SJSA1 (cell line): ENCODE measurements at places on chromosomes 7 and 10.

GRCh38 chr7:83546586-83546985 lies 102.4 kb downstream of the SEMA3E start:
- DNase-seq, result no peak

DNA sequence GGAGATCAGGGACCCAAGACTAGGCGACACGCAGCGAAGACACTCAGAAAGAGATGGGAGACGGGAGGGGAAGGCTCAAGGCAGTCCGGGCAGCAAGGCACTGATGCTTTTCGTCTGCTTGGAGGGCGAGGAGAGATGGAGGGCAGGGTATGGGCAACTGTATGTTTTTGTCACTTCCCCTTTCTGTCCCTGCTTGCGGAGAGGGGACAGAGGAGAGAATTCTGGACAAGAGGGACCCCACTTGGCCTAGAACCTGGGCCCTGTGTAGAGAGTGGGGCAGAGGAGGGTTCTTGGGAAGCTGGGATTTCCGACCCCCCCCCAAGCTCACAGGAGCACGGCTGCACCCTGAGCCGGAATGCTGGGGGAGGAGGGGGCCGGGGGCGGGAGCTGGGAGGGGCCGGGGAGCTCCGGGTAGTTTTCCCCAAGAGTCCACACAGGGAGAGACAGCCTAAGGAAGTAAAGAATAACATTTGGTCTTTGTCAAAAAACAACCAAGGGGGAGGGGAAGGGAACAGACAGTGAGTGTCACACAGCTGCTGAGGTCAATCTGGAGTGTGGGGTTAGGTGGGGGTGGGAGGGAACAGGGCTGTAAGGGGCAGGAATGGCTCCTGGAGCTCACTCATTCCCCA lies 1.8 kb downstream of the LRCH4 start:
- no peak for DNase-seq

GRCh38 chr7:27693794-27694193 lies 31.1 kb upstream of the HIBADH start:
- DNase-seq, result no peak

DNA sequence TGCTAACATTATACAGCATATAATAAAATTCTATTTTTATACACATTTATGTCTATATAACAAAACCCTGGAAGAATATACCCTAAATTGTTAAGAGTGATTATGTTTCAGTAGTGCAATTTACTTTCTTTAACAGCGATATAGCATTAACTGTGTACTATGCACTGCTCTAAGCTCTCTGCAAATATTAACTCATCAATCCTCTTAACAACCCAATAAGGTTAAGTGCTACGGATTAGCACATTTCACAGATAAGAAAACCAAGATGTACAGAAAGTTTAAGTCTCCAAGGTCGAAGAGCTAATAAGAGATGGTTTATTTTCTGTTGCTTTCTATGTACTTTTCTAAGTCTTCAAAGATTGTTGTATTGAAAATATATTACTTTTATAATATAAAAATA lies 95.8 kb downstream of the SEMA3C start:
- DNase-seq, result no peak

- DNase-seq, result peak; percentile 27
These were observed 87.3 kb downstream of the PPP1R3A start for GRCh38 chr7:113831556-113831955.

GRCh38 chr10:46226232-46226631 lies 60.6 kb upstream of the ANTXRL start:
- no peak for DNase-seq

DNA sequence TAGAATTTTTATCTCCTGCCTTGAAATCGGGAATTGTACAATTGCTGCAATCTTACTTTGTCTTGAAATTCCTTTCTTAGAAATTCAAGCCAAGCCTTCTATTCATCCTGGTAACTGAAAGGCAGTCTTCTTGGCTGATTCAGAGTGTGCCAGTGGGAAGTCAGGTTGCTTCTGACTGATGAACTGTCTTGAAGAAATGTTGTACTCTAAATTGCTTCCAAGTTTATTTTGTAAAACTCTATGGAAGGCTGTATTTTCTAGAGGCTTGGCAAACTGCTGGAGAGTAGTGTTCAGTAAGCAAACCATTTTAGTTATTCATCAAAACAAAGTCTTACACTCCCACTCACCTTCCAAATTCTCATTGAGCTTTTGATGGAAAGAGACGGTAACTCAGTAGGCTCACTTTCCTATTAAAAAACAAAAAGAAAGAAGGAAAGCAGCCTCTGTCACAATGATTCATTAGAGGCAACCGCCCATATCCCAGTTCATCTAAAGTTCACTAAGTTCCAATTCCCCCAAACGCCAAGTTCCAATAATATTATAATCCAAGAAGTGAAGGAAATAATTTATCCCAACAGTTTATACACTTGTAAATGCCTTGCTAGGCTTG lies 187.9 kb upstream of the MALRD1 start:
- no peak for DNase-seq

DNA sequence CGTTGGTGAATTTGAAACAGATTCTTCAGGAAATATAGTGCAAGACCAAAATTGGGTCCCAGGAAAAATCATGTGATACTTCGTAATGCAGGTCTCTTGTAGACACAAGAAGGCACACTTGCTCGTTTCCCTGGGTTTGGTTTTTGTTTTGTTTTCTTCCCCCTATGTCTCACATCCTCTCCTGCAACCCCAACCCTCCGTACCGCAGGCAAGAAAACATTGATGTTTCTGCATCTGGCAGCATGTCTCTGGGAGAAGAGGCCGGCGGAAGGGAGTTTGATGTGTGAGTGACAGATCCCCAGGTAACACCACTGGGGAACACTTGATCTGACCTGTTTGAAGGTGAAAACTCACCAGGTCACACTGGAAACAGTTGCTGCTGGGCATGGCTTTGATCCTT lies 718.5 kb downstream of the AUTS2 start:
- no peak for DNase-seq

DNA sequence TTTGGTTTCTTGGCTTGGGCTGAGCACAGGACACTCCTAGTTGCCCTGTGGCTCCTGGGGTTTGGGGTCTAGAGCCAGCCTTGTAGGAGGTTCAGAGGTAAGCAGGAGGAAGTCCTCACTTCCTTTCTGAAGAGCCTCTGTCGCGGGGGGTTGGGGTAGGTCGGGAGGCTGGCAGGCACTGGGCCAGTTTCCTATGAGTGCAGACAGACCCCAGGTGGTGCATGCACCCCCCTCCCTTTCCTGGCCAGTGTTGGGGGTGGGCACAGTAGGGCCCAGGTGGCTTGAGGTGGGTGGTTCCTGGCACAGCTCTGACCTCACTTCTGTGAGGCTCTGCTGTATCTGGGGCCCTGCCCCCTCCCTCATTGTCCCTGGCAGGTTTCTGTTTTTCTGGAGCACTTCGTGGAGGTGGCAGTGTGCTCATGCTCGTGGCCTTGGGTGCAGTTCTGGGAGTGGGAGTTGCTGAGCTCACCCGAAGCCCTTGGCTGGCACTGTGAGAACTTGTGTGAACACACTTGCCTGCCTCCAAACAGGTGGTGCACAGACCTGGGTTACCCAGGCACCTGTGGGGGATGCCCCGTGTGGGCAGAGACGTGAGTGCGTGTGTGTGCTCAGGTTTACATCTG lies 1.8 kb downstream of the PALD1 start:
- no peak for DNase-seq

- DNase-seq, result no peak
These were observed 413.0 kb upstream of the FOXK1 start for GRCh38 chr7:4269086-4269485.
